Neural progenitor cell (in vitro differentiated cells): ENCODE measurements at places on chromosomes 5 and 9.

DNA sequence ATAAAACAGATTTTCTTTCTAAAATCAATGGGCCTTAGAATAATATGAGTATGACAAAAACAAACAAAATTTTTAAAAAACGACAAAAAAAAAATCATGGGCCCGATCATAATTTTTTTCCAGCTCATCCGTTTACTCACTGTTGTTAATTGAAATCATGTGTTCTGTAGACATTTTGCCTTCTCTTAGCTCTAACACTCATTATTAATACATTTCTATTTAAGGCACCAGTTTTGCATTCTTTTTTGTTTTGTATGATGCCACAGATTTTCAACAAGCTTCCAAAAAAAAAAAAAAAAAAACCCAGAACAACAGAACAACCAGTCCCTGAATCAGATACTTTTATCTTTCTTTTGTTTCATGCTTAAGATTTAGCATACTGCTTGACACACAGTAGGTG is 86.4 kb downstream of the PRLR start:
- DNase-seq = no peak

DNA sequence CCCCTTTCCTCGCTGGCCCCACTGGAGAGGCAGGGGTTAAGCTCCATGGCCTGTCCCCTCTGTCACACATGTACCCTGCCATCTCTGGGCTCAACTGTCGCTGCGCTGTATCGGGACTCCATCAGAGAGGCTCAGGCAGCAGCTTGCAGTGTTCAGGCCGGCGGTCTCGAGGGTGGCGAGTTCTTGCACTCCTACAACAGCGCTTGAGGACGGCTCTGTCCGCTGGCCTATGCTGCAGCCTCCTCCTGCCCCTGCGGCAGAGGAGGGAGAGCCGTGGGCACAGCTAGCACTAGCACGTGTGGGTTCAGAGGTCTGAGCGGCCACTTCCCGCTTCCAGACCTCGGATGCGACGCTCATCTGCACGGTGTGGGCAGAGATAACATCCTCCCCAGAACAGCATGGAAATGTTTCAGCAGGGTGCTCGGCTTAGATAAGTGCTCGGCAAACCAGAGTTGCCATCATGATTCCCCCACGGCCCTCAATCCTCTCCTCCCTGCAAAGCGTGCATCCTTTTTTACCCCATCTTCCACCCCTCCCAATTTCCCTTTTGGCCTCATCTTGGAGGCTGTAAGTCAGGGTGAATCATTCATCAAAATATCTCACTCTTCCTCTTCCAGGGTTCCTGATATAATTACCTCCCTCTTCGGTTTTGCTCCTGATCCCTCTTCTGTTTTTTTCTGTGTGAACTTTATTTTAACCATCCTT is 41.9 kb upstream of the FUBP3 start:
- DNase-seq = no peak

- DNase-seq = peak; percentile 68
Measured at GRCh38 chr9:84140535-84141101, 160.0 kb downstream of the RMI1 start.

DNA sequence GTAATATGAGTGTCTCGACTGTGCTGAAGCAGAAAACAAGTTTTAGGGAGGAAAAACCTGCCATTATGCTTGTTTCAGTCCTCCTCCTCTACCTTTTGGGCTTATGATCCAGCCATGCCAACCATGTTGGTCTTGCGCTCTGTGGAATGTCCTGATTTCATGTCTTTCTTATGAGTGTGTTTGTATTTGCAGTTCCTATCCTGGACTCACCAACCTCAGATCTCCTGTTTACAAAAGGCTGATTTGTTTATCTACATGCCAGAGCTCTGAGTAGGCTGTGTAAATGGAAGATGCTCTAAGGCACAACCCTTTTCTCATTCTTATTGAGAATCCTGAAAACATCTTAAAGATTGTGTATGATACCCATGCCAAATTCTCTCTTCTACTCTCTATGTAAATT is 138.6 kb downstream of the ARHGEF28 start:
- no peak for DNase-seq

DNA sequence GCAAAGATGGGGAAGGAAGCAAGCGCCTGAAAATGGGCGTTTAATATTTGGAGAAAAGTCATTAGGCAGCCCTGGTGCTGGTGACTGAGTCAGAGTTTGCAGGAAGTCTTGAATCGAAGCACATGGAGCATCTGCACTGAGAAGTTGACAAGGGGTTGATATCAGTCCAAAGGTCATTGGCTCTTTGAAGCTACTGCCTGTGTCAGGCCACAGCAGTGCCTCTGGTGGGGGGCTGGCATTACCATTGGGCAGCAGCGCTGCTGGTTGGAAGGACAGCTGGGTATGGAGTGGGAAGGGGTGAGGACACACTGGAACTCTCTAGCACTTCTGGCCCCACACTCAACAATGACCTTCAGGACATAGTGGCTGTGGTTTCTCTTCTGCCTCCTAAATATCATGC is 150.4 kb upstream of the ERCC6L2 start:
- no peak for DNase-seq

GRCh38 chr9:122111413-122112085 is 18.4 kb upstream of the TTLL11 start:
- DNase-seq = no peak

GRCh38 chr9:8614926-8615440 is 815.4 kb upstream of the DMAC1 start:
- peak; percentile 42 for DNase-seq

- no peak for DNase-seq
Measured at GRCh38 chr5:131747180-131748105, 49.4 kb downstream of the FNIP1 start.

DNA sequence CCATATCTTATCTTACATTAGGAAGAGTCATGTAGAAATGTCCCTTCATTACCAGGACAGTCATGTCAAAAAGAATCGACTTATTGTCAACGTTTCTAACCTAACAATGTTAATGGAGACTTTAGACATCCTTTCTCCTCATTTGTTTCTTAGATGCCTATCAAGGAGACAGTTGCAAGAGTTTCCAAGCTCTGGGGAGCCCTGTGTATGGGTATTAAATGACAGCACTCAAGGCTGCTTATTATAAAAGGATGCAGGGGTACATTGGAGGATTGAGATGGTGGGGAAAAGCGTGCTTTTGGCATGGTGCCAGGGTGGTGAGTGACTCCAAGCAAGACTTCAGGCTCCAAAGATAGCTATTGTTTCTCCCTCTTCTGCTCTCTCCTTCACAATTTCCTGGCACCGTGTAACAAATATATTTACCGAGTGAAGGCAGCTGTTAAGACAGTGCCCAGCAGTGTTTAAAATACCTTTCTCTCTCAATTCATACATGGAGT is 461.3 kb upstream of the CLINT1 start:
- DNase-seq = no peak

DNA sequence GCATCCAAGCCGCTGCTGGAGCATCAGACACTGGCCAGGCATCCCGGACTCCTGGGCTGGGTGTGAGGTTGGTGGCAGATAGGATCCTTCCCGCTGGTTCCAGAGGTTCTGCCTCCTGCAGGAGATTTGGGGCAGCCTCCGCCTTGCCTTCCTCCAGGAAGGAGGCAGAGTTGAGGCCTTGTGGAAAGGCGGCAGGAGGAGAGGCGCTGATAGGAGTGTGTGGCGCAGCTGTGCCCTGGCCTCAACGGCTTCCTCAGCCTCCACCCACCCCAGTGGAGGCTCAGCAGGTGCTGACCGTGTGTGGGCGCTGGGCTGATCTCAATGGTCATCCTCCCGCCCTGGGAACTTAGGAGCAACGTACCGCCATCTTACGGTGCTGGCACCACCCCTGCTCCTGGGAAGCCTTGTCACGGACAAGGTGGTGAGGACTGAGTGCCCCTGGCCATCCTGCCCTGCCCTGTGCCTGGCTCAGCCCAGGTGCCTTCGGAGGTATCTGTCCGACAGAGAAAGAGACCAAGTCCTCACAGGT is 10.2 kb downstream of the NCS1 start:
- no peak for DNase-seq

DNA sequence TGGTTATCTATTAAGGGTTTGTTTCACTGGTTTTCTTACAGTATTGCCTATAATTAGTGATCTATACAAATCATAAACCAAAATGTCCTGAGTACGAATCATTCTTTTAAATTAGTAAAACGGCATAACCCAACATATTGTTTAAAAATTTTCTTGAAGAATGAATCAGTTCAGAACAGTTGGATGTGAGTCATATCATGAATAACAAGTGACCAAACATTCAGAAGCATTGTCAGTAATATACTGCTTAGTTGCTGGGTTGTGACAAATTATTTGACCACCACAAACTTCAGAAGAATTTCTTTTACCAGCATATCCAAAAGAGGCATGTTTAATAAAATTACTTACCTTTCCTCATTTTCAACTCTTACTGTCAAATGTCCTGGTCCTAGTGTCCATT is 111.2 kb downstream of the UNC13B start:
- DNase-seq = no peak
